ENCODE measurements at places on chromosomes 1 and 21. TPM values are rescaled to one million over a fixed set of nuclear protein-coding genes. Genes with fewer than 3 reads are reported as not detected.
A peak's percentile ranks its signal among the peaks of the same experiment; 100 is the strongest.

- H3K4me3 ChIP-seq, result no peak overlapping the region
- H3K36me3 ChIP-seq, result no peaks in the 10 kb centered on the region
- H3K27me3 ChIP-seq, result no peaks in the 10 kb centered on the region
- no peak for DNase-seq
- no peaks in the 10 kb centered on the region for H3K4me1 ChIP-seq
Measured at GRCh38 chr1:69499203-69499803, 68.4 kb upstream of the LRRC7 start.

DNA sequence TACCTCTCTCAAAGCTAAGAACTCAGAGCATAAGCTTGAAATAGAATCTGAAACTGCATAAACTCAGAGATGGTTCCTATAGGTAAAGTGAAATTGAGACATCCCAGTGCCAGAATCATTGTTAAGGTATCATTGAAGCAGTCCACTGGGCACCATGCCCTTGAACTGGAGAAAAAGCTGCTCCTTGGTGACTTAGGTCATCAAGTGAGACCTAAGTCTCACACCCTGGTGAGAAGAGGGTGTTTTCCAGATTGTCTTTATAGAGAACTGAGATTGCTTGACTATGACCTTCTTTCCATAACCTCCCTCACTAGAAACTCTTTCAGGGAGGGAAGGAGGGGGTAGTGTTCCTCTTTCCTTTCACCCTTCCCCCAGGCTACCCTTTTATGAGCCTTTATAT is 9.4 kb upstream of the ATP6V1G3 start:
- peaks cover 10% of the 10 kb centered on the region for H3K36me3 ChIP-seq
- no peak overlapping the region for H3K27ac ChIP-seq
- DNase-seq, result no peak
- H3K4me1 ChIP-seq, result peaks cover 35% of the 10 kb centered on the region

Gene C4BPB
- total RNA-seq, result 3.1 TPM

- peak overlapping the region; percentile 95 for H3K27ac ChIP-seq
Measured at GRCh38 chr1:23779826-23780371, 1.7 kb downstream of the PITHD1 start.

DNA sequence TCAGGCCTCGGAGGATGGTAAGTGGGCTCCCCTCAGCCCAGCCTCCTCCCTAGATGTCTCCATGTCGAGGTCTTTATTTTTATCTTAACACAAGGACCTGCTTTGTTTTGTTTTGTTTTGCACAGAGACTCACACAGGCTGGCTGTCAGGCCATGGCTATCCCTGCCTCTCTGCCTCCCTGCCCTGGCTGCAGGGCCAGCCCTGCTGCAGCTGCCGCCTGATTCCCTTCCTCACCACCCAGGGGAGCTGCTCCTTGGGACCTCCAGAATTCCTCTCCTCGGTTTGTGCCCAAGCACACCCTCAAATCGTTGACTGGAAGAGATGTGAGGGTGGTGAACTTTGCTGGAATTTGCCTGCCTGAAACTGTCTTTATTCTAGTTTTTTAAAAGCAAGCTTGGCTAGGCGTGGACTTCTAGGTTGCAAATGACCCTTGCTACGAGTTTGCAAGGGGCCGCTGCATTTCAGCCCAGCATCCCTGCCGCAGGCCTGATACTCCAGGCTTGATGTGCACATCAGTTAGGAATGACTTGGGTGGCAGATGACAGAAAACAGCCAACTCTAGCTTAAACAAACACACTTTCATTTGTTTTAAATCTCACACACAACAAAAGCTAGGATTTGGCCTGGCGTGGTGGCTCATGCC is 37.1 kb downstream of the WNT9A start:
- no peaks in the 10 kb centered on the region for H3K36me3 ChIP-seq
- DNase-seq, result no peak
- H3K27me3 ChIP-seq, result peaks cover 2% of the 10 kb centered on the region
- peak overlapping the region; percentile 54 for H3K27ac ChIP-seq

Gene PUSL1
- total RNA-seq, result 18.9 TPM

DNA sequence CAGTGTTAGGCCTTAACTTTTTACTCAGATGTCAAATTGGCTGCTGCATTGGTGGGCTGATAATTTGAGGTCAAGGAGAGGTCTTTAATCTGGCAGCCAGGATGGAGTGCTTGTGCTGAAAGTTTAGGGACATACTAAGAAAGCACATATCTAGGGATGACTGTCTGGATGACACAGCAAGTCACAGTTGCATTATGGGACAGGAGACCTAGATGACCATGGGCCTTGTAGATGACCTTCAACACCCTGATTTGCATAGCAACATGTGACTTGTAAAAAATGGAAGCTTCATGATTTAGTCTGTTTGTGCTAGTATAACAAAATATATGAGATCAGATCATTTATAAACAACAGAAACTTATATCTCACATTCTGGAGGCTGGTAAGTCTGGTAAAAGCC is 18.0 kb upstream of the HSD3B2 start:
- H3K36me3 ChIP-seq, result no peaks in the 10 kb centered on the region
- H3K27ac ChIP-seq, result no peak overlapping the region
- H3K4me1 ChIP-seq, result no peaks in the 10 kb centered on the region
- no peak overlapping the region for H3K4me3 ChIP-seq

Gene TMEM200B
- total RNA-seq, result not detected

GRCh38 chr1:39195166-39196111 is 9.1 kb upstream of the MACF1 start:
- H3K27ac ChIP-seq, result peak overlapping the region; percentile 97
- H3K4me1 ChIP-seq, result peaks cover 79% of the 10 kb centered on the region
- H3K4me3 ChIP-seq, result peak overlapping the region; percentile 67
- peaks cover 3% of the 10 kb centered on the region for H3K36me3 ChIP-seq

- peak overlapping the region; percentile 19 for H3K27ac ChIP-seq
- peaks cover 9% of the 10 kb centered on the region for H3K4me1 ChIP-seq
- H3K4me3 ChIP-seq, result no peak overlapping the region
- DNase-seq, result no peak
- H3K36me3 ChIP-seq, result no peaks in the 10 kb centered on the region
Measured at GRCh38 chr1:31799196-31799894, 16.5 kb downstream of the SPOCD1 start.

- peak; percentile 30 for DNase-seq
- no peaks in the 10 kb centered on the region for H3K36me3 ChIP-seq
- H3K4me3 ChIP-seq, result no peak overlapping the region
- no peaks in the 10 kb centered on the region for H3K27me3 ChIP-seq
- peak overlapping the region; percentile 85 for H3K27ac ChIP-seq
Measured at GRCh38 chr1:23591460-23592208, 32.3 kb upstream of the ID3 start.

Gene KCNC4
- total RNA-seq, result 8.2 TPM

DNA sequence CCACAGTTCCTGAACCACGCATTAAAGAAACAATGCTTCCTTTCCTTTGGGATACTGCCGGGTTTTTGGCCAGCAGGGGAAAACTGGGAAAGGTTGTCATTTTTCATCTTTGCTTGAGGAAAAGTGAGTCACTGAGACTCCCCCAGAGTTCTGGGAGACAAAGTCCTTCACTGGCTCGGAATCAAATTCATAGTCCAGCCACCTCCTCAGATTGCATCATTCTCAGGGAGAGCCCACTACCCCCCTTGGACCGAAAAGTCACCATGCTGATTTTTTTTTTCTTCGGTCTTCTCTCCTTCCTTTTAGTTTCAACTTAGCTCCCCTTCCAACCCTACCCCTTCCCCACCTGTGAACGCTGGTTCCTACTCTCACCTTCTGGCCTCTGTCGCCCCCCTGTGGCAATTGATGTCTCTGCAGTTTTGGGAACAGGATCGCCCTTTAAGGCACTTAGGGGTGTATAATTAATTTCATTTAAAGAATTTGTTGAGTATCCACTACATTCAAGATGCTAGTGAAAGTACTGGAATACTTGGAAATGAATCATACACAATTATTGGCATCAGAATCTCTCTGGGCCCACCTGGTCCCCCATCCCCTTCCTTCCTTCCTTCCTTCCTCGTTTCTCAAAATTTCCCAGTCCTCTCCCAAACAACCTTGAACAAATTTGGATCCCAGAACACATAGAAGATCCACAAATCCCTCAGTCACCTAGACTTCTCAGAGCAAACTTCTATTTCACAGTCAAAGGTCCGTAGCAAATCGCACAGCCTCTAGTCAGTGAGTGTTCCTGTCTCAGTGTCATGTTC is 6.9 kb downstream of the ACKR1 start:
- no peaks in the 10 kb centered on the region for H3K36me3 ChIP-seq
- H3K4me1 ChIP-seq, result no peaks in the 10 kb centered on the region

Gene TCEANC2
- total RNA-seq, result 13.5 TPM

Gene TSPEAR
- total RNA-seq, result not detected

Gene PTPRC
- total RNA-seq, result 700 TPM

DNA sequence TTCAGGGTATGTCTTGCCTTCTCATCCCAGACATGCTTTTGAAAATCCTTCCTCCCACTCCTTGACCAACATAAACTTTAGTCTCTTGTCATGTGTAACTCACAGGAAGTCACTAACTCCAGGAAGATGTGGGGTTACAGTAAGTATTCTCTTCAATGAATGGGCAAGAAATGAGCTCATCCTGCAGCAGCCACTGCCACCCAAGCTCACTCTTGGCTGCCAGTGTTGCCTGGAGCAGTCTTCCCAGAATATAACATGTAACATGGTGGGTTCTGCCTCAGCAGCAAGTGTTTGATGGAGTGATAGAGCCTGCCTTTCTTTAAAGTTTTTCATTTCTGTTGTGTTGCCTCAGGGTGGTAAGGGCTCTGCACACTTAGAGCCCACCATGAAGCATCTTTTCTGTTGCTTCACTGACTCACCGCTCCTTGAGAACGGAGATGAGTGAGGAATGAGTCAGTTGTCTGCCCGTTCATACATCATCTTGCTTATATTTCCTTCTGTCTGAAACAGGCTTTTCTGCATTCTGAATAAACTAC is 187.0 kb downstream of the TPR start:
- no peak for DNase-seq
- no peaks in the 10 kb centered on the region for H3K36me3 ChIP-seq
- H3K4me1 ChIP-seq, result peaks cover 6% of the 10 kb centered on the region
- H3K4me3 ChIP-seq, result no peak overlapping the region
- H3K27ac ChIP-seq, result no peak overlapping the region
- no peaks in the 10 kb centered on the region for H3K27me3 ChIP-seq

Gene MX2
- total RNA-seq, result 108 TPM

DNA sequence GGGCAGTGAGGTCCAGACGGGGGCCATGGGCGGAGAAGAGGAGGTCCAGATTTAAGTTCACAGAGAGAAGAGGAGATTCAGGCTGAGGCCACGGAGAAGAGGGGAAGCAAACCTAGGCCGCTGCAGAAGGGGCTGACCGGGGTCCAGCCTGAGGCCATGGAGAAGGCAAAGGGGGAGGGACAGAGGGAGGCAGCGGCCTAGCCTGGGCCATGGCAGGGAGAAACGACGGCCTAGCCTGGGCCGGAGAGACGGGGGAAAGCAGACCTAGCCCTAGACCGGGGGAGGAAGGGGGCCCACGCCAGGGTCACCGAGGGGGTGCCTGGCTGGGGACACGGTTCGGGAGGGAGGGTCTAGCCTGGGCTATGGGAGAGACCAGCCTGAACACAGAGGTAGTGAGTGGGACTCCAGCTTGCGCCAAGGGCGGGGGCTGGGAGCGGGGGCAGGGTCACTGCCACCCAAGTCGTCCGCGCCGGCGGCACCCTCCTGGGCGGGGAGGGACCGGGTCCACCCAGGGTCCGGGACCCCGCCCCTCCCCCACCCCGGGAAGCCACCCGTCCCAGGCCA is 459 bp downstream of the CAPZB start:
- peaks cover 64% of the 10 kb centered on the region for H3K4me1 ChIP-seq
- H3K27me3 ChIP-seq, result no peaks in the 10 kb centered on the region
- peak overlapping the region; percentile 94 for H3K4me3 ChIP-seq
- peaks cover 36% of the 10 kb centered on the region for H3K36me3 ChIP-seq
- DNase-seq, result no peak

Gene CELA3B
- not detected for total RNA-seq

DNA sequence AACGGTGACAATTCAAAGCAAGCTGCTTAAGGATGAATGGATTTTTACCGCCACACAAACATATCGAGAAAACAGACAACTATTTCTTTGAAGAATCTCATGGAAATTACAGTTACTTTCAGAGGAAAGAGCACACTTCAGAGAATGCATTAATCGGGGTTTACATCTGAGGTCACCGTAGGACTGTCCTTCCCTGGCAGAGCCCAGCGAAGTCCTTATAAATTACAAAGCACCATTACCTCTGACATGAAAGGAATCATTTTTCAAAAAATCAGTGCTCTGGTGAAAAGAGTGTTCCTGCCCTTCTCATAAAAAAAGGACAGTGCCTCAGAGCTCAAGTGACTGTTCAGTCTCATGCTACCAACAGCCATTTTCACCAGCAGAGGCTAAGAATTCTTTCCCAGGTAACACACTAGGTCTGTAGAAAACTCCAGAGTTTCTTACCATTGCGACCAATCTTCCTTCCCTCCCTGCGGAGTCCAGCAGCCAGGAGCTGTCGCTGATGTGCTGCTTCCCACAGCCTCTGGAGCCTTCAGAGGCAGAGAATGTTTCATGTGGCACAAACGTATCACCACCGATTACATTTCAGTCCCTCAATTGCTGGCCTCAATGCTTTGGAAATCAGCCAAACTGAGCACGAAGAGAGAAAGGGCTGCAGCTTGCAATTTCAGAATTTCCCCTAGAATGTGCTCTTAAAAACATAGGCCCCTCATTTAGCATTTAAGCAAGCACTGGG is 75.4 kb downstream of the PLD5 start:
- H3K4me3 ChIP-seq, result no peak overlapping the region
- H3K27me3 ChIP-seq, result no peaks in the 10 kb centered on the region
- DNase-seq, result no peak
- no peaks in the 10 kb centered on the region for H3K4me1 ChIP-seq
- no peaks in the 10 kb centered on the region for H3K36me3 ChIP-seq

- DNase-seq, result no peak
- H3K4me1 ChIP-seq, result no peaks in the 10 kb centered on the region
- H3K27ac ChIP-seq, result no peak overlapping the region
- H3K36me3 ChIP-seq, result peaks cover 2% of the 10 kb centered on the region
- peaks cover 7% of the 10 kb centered on the region for H3K27me3 ChIP-seq
Measured at GRCh38 chr1:201460814-201461644, 8.0 kb downstream of the PHLDA3 start.

- no peaks in the 10 kb centered on the region for H3K36me3 ChIP-seq
- peaks cover 3% of the 10 kb centered on the region for H3K27me3 ChIP-seq
- no peak overlapping the region for H3K4me3 ChIP-seq
- H3K4me1 ChIP-seq, result no peaks in the 10 kb centered on the region
- DNase-seq, result no peak
- H3K27ac ChIP-seq, result no peak overlapping the region
Measured at GRCh38 chr1:88068407-88068960, 615.6 kb upstream of the PKN2 start.
